ENCODE measurements at places on chromosomes 7 and 10.

DNA sequence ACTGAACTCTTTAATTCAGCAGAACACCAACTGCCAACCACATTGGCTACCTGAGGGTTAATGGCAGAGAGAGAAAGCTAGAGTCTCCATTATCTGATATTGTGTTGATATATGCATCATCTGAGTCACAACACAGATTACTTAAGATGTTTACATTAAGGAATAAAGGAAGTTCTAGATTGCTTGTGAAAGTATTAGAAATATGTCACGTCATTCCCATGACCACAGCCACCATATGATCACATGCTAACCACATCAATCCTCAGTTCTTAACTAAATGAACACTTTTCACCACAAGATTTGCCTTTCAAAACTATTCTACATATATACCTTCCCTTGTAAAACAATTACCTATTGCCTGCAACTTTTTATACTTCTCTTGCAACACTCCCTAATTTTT is 337.9 kb downstream of the FGFR2 start:
- peak; percentile 1 for DNase-seq

DNA sequence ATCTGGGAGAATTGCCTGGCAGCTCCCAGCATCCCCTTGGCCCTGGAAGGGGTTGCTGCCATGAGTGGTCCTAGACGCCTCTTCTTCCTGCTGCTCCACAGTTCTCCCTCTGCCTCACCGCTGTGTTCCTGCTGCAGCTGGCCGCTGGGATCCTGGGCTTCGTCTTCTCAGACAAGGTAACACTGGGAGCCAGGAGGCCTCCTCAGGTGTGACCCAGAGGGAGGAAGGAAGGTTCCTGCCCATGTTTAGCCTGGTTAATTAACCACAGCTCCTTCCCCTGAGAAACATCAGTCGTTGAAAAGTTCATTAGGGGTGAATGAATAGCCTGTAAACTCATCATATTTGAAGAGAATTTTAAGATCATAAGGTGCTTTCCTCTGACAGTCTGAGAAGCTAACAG is 18.2 kb downstream of the TSPAN33 start:
- no peak for DNase-seq

GRCh38 chr7:112010994-112011393 is 195.2 kb downstream of the DOCK4 start:
- DNase-seq: no peak

DNA sequence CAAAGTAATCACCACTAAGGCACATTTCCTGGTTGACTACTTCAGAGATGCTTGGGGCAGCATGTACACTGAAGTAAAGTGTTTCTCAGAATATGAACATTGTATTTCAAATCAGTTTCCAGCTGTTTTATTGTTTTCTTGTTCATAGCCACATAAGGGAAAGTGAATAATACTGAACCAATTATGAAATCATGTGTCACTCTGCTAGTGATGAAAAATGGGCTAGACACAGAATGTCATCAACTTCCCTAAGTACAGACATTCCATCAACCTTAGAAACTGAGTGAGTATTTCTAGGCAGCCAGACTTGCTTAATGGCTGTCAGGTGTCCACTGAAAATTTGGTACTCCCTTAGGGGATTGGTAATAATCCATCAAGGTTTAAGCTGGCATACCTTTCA is 603.5 kb downstream of the ARL4A start:
- no peak for DNase-seq

- peak; percentile 58 for DNase-seq
Measured at GRCh38 chr10:70379581-70380176, 2.7 kb downstream of the LRRC20 start.

- no peak for DNase-seq
Measured at GRCh38 chr7:25167262-25167843, 42.3 kb upstream of the CYCS start.
